ENCODE measurements at places on chromosomes 4 and X. TPM values are rescaled to one million over a fixed set of nuclear protein-coding genes. Genes with fewer than 3 reads are reported as not detected.
A peak's percentile ranks its signal among the peaks of the same experiment; 100 is the strongest.

The HDAC6 gene
- 162 TPM for total RNA-seq

The ADRA2C gene
- total RNA-seq: 11.4 TPM

The PAGE5 gene
- total RNA-seq: not detected

The ARMCX5 gene
- 31.3 TPM for total RNA-seq

The IQCM gene
- total RNA-seq: not detected

The UGT8 gene
- total RNA-seq: 0.36 TPM

The THAP9 gene
- total RNA-seq: 11.9 TPM

The SPRY1 gene
- 32.4 TPM for total RNA-seq

DNA sequence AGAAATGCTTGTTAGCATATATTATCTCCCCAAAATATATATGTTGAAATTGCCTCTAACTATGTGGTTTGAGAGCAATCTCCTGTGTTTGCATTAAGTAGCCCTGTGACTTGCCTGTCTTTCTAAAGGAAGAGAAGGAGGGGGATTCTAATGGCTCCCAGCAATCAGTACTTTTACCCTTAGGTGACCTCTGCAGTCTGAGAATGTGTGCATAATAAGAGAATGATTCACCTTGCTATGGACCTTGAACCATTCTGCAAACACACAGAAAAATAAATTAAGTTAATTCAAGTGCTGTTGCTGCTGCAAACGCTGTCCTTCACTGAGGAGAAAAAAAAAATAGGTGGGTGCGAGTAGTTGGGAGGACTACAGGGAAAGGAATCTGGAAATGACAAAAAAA is 322.2 kb downstream of the IQCM start:
- H3K27ac ChIP-seq: no peak overlapping the region
- no peaks in the 10 kb centered on the region for H3K36me3 ChIP-seq
- no peak overlapping the region for H3K4me3 ChIP-seq
- no peaks in the 10 kb centered on the region for H3K4me1 ChIP-seq

DNA sequence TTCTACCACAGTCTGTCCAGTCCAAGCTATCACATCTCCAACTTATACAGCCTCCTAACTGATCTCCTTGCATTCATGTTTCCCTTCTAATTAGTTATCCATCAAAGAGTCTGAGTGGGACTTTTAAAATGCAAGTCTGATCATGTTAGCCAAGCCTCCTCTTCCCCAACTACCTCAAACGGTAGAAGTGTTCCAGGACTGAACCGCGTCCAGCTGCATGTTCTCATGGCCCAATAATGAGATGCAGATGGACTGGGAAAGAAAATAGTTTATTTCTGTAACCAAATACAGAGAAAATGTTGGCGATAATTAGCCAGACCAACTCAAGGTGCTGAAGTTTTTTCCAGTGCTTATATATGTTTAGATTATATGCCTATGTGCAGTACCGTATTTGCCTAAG is 46.6 kb upstream of the PPP1R2C start:
- H3K27ac ChIP-seq: no peak overlapping the region
- H3K36me3 ChIP-seq: no peaks in the 10 kb centered on the region
- H3K4me3 ChIP-seq: no peak overlapping the region
- H3K27me3 ChIP-seq: no peaks in the 10 kb centered on the region

DNA sequence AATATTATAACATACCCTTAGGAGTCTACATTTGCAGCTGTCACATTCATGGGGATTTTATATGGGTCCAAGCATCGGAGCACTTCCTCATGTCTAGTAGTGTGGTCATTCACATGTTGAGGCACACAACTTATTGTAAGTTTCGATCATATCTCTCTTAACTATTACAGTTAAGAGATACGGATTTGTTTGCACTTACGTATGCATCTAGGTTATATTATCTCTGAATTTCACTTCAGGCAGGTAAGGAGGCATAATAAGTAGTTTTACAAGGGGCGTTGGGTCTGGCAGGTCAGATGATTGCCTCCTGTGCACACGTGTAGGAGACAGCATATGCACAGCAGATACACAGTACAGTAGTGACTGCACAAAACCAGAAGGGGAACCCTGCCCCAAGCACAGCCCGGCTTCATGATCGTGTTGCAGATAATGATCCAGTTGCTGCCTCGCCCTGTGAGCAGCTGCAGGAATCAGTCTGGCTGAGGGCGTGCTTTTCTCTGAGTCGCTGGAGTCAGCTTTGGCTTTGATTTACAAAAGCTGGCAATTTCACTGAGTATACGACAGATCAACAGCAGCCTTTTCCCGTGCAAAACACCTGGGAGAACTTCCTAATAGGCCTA is 302.9 kb upstream of the GATB start:
- H3K27ac ChIP-seq: no peak overlapping the region
- H3K4me1 ChIP-seq: peaks cover 11% of the 10 kb centered on the region
- DNase-seq: no peak
- H3K27me3 ChIP-seq: no peaks in the 10 kb centered on the region

DNA sequence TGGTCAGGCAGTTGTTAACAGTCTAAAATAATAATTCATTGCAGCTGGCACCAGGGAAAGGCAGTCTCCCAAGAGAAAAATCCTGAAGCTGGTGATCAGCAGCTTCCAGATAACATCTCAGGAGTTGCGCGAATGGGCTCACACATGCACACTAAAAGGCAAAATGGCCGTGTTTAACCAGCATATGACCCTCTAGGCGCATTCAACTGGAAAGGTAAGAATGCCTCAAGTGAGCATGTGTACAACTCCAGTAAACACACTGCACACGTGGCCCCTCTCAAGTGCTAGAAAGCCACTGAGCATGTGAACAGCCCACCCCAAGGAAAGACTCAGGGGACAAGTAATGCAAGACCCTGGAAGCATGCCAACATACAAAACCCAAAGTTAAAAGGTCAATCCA is 33.1 kb downstream of the STPG2 start:
- no peaks in the 10 kb centered on the region for H3K27me3 ChIP-seq
- no peaks in the 10 kb centered on the region for H3K36me3 ChIP-seq
- H3K4me3 ChIP-seq: no peak overlapping the region
- DNase-seq: no peak

DNA sequence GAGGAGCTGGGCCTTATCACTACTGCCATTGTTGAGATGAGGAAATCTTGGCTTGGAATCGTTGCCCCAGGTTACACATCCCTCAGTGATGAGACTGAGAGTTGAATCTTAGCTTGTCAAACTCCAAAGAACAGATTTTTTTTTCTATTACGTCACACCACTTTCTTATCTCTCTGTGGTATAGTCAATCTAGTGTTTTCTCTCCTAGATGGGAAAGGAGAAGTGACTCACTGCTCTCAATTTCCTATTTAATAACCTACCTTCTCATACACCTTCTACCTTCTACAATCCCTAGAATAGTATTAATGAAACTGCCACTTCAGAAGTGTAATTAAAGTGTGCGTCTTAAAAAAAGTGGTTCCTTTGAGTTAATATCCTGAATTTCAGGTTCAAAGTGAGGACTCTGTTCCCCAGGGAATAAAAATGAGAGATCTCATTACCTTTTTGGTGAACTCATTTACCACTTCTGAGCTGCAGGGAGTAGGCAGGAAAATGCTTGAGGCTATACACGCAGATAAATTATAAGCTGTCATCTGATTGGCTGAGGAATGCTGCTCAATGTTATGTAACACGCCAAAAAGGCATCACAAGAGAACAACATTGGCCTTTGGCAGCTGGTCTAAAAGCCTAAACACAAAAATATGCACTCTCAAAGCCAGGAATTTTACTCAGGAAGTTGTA is 59.3 kb downstream of the MAD2L1 start:
- no peak overlapping the region for H3K27ac ChIP-seq
- no peaks in the 10 kb centered on the region for H3K27me3 ChIP-seq
- H3K36me3 ChIP-seq: no peaks in the 10 kb centered on the region

GRCh38 chr4:169070895-169071218 is 60.8 kb upstream of the CBR4 start:
- H3K4me3 ChIP-seq: no peak overlapping the region
- H3K27me3 ChIP-seq: no peaks in the 10 kb centered on the region
- no peaks in the 10 kb centered on the region for H3K4me1 ChIP-seq
- H3K27ac ChIP-seq: no peak overlapping the region
- peak; percentile 33 for DNase-seq

GRCh38 chr4:108117418-108118182 is 51.1 kb downstream of the LEF1 start:
- no peak overlapping the region for H3K4me3 ChIP-seq
- peak; percentile 79 for DNase-seq
- no peaks in the 10 kb centered on the region for H3K27me3 ChIP-seq
- H3K4me1 ChIP-seq: peaks cover 61% of the 10 kb centered on the region
- peak overlapping the region; percentile 95 for H3K27ac ChIP-seq

DNA sequence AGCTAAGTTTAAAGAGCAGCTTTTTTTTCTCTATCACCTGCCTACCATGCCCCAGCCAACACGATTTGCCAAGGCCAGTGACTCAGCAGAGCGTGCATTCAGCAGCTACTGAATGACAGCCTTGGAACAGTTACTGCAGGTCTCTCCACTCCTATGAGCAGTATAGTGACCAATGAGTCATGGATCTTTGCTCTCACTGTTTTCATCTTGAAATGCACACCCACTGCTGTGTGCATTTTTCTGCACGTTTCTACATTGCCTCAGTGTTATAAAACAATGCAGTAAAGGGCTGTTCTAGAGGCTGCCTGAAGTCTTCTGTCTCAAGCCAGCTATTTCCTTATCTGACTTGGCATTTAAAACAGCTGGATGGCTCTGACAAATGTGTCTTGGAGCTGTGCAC is 66.0 kb upstream of the C4orf54 start:
- peak overlapping the region; percentile 88 for H3K27ac ChIP-seq
- peaks cover 40% of the 10 kb centered on the region for H3K4me1 ChIP-seq
- H3K27me3 ChIP-seq: no peaks in the 10 kb centered on the region
- H3K36me3 ChIP-seq: no peaks in the 10 kb centered on the region
- peak; percentile 74 for DNase-seq

- peaks cover 5% of the 10 kb centered on the region for H3K4me1 ChIP-seq
- no peak for DNase-seq
- H3K36me3 ChIP-seq: no peaks in the 10 kb centered on the region
- H3K27me3 ChIP-seq: peaks cover 94% of the 10 kb centered on the region
- H3K4me3 ChIP-seq: peak overlapping the region; percentile 85
These were observed 534 bp downstream of the MSX1 start for GRCh38 chr4:4859799-4860599.

DNA sequence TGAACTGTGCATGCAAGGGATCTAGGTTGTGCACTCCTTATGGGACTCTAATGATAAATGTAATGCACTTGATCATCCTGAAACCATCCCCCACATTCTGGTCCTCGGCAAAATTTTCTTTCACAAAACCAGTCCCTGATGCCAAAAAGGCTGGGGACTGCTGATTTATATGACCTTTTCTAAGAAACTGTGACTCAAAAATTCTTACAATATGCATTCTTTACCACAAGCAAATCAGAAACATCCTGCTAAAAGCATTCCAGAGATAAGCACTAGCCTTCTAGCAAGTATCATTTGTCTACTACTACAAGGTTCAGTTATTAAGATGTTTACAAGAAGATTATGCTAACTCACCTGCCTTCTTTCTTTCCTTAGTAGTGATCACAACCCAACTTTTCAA is 166.5 kb upstream of the PCDH7 start:
- H3K4me1 ChIP-seq: no peaks in the 10 kb centered on the region
- no peak overlapping the region for H3K27ac ChIP-seq
- H3K27me3 ChIP-seq: no peaks in the 10 kb centered on the region
- no peaks in the 10 kb centered on the region for H3K36me3 ChIP-seq
- H3K4me3 ChIP-seq: no peak overlapping the region

DNA sequence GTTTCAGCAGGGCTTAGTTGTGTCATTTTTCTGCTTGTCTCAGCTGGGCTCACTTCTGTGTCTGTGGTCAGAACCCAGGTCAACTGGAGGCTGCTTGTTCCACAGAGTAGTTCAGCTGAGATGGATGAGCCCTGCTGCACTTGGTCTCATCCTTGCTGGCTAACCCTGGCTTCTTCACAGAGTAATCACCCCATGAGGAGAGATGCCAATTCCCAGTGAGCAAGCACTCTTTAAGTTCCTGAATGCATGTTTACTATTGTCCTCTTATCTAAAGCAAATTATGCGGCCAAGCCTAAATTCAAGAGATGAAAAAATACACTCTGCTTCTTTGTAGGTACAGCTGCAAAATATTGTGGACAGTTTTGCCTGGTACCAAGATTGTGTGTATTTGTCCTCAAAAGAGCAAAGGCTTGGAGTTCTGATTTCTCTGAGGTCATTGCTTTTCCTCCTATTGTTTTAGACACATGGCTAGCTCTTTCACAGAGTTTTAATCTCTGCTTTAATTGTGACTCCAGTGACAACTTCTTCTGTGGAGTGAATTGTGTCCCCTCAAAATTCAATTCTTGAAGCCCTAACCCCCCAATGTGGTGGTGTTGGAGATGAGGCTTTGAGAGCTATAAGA is 236.6 kb upstream of the ANKRD50 start:
- no peaks in the 10 kb centered on the region for H3K36me3 ChIP-seq
- H3K27ac ChIP-seq: no peak overlapping the region
- H3K4me3 ChIP-seq: no peak overlapping the region
- H3K4me1 ChIP-seq: no peaks in the 10 kb centered on the region

GRCh38 chr4:144578681-144579080 is 67.3 kb upstream of the HHIP start:
- no peak for DNase-seq
- no peak overlapping the region for H3K4me3 ChIP-seq
- H3K4me1 ChIP-seq: peaks cover 6% of the 10 kb centered on the region
- H3K36me3 ChIP-seq: no peaks in the 10 kb centered on the region
- no peaks in the 10 kb centered on the region for H3K27me3 ChIP-seq

DNA sequence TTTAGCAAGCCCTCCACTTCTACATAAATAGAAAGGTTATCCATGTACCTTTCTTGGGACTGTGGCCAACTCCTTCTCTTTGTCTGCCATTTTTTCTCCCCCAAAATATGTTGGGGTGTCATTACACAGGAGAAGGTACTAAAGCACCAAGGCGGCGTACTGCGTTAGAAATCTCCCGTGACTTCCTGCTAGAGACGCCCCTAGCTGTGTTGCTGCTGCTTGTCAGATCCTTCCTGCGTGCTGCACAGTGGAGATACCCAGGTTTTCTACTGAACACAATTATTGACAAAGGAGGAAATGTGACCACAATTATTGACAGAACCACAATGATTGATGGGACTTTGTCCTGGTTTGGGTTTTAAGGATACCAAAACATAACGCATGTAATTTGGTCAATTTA is 97.7 kb downstream of the EFHC2 start:
- no peaks in the 10 kb centered on the region for H3K4me1 ChIP-seq
- H3K4me3 ChIP-seq: no peak overlapping the region
- H3K36me3 ChIP-seq: no peaks in the 10 kb centered on the region
- DNase-seq: no peak

DNA sequence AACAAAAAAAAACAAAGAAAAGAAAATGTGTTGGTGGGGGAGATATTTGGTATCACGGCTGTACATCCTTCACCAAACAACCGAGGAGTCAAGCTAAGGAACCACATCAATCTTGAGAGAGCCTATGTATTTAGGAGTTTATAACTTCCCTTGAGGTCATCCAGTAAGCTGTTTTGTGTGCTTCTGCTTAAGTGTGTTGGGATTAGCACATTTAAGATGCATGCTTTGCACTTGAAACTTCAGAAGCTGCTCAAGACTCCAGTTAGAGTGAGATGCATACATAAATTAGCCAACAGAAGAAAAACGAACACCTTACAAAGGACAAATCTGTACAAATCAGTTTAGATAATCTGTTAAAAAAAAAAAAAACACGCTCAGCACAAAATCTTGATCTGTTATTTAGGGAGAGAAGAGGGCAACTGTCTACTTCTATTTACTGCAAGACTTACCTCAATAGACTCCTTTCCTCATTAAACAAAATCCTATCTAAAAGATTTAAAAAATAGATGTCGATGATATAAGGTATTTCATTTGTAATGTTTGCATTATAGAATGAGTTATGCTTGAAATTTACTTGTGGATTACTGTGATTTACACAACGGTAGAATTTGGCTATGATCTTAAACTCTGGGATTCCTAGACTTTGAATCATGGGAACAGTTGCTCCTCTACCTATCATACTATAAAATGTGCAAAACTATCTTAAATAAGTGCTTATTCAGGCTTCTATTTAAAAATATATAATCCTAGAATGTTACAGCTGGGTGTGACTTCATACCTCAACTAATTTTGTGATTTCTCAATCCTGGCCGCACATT is 53.8 kb upstream of the NAP1L5 start:
- no peaks in the 10 kb centered on the region for H3K4me1 ChIP-seq
- H3K27ac ChIP-seq: no peak overlapping the region
- H3K27me3 ChIP-seq: no peaks in the 10 kb centered on the region
- no peak for DNase-seq
